ENCODE measurements at places on chromosomes 1 and 21. TPM values are rescaled to one million over a fixed set of nuclear protein-coding genes. Genes with fewer than 3 reads are reported as not detected.

Gene DCST2
- 0.34 TPM for total RNA-seq

Gene HHAT
- total RNA-seq: 12.0 TPM

Gene GJA5
- 0.36 TPM for total RNA-seq

DNA sequence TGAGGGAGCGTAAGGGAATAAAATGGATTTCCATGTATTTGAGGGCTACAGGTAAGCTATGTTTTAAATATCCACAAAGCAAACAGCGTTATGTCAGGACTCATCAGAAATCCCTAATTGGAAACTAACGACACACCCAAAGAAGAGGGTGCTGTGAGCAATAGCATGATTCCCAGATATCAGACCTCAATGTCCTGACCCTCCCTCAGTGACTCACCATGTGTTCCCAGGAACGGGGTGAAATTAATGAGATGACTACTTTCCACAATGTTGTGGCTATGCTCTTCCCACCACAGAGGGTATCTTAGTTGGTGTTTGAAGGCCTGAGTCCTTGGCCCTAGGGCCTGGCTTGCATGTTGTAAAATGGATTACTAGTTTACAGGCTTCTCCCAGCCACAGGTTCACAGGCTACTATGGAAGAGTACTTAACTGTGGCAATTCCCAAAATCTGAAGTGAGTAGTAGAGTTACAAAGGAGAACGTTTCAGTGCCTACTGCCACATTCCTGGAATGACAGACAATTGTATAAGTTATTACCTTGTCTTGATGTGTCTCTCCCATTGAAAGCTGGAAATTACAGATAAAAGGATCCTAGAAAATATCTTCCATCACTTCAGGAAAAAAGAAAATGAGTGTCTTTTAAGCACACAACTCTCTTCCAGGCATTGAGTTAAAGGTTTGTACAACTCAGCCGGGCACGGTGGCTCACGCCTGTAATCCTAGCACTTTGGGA lies 1.7 kb upstream of the KRTAP11-1 start:
- no peak for DNase-seq

GRCh38 chr1:10681296-10682107 lies 114.9 kb downstream of the CASZ1 start:
- DNase-seq: no peak

DNA sequence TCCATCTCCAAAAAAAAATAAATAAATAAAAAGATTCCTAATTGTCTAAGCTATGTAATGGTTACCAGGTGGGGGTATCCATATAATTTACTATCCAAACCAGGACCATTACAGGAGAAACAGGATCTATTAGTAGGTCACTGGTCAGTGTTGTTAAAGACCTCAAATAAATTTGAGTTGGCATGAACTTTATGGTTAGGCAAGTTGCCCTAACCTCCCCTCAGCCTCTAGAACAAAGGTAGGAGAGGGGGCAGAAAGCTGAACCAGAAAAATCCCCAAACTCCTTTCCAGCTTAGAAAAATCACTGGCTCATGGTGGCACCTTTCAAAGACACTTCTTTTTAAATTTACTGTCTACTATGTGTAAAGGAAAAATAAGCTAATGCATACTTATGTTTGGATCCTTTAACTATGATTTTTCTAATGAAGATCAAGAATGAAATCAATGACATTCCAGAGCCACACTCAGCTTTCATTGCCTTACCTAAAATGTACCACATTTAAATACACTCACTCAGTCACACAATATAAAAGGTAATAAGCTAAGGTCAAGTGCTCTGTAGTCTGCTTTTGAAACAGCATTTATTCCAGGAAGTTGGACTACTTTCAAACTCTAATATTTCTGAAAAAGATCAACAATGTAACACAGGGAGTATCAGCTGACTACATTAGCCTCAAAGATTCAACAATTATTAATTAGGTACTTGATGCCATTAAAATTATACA lies 13.8 kb downstream of the EIF4G3 start:
- DNase-seq: no peak

All from astrocyte (in vitro differentiated cells and primary cell).